CD4-positive, alpha-beta T cell treated with Interleukin-15 for 4 hours (primary cell): ENCODE measurements at places on chromosomes 3 and 15.

DNA sequence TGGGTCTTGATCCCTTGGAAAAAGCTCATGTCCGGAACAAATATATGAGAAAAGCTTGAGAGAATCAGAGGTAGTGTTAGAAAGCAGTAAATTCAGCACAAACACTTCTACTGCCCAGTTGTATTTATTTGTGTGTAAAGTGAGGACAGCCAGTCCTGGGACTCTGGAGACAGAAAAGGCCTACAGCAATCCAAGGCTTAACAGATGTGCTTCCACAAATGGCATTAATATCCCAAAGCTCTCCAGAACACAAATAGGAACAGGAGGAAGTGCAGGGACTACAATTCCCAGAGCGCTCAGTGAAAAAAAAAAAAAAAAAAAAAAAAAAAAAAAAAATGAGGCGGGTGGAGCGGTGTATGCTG is 390 bp upstream of the AP2M1 start:
- DNase-seq = no peak

GRCh38 chr15:59550956-59551355 is 60.6 kb upstream of the GCNT3 start:
- no peak for DNase-seq

DNA sequence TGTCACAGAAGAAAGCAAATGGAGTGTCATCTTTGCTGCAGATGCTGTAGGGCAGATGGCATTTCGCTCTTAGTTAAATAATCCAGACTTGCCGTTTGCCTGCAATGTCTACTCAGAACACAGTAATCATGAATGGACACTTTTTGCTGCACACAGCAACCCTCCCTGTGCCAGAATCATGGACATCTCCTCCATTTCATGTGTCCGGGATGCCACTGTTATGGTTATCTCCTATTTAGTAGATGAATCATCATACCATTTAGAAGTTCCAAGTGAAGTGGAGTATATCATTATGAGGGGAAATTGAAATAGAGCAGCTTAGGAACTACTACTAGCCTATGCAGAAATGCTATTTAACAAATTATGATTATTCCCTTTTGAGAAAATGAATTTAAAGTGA is 118.5 kb downstream of the DUT start:
- no peak for DNase-seq

- no peak for DNase-seq
Measured at GRCh38 chr3:64432870-64433269, 207.6 kb upstream of the PRICKLE2 start.

- no peak for DNase-seq
Measured at GRCh38 chr3:95751509-95751908, 1062.9 kb upstream of the EPHA6 start.

GRCh38 chr3:68787106-68787626 is 145.2 kb downstream of the TAFA4 start:
- no peak for DNase-seq

- DNase-seq = no peak
Measured at GRCh38 chr3:134801204-134801958, 6.3 kb downstream of the EPHB1 start.

- DNase-seq = no peak
Measured at GRCh38 chr3:35966629-35967464, 327.5 kb downstream of the ARPP21 start.

GRCh38 chr15:97517737-97518136 is 442.8 kb upstream of the ARRDC4 start:
- DNase-seq = no peak

DNA sequence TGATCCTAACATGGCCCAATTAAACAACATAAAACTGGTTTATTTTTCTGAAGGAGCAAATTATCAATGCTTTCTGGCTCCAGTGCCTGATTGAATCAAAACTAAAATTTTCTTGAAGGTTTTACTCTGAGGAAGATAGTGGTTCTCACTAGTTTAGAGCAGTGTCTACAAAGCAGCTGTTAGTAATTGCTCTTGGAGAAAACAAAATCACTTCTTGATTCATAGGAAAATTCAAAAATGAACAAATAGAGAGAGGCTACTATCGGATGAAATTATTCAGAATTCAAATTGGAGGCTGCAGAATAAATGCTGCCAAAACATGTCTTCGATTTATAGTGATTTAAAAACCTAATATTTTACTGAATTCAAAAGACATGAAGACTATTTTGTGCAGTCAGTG is 15.1 kb upstream of the RIOX2 start:
- no peak for DNase-seq

DNA sequence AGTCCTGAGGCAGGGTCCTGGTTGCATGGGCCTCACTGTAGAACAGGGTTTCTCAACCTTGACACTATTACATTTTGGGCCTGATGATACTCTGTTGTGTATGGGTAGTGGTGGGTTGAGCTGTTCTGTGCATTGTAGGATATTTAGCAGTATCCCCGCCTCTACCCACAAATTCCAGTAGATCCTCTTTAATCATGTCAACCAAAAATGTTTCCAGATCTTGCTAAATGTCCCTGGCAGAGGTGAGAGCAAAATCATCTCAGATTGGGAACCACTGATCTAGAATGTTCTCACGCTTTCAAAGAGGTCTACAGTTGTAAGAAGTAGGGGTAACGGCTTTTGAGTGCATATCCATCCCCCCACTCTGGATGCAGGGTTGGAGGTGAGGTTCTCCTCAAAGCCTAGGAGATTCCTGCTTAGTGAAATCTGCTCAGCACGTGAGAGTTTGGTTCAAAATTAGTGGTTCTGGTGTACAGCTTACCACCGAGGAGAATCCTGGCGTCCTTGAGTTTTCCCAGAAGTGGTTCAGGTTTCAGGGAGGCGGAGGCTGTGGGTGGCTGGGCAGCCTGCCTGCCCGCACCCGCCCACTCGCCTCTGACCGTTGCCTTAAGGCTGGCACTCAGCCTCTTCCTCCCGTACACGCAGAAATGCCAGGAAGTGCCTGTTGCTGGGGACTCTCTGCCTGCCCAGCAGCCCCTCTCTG is 5.3 kb downstream of the ACVR2B start:
- no peak for DNase-seq

DNA sequence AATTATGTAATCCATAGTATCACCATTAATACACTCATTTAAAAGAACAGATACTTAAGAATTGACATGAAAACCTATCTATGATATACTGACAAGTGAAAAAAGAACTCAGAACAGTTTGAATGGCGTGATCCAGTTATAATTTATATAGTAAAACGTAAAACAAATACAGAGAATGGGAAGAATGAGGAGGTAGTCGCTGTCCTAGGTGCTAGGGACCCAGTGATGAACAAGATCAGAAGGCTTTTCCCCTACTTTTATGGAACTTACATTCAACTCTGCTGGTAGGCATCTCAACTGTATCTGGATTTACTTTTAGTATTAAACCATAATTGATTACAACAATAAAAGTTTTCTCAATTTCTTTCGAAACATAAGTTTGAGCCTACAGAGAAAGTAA is 31.8 kb downstream of the GSK3B start:
- DNase-seq = no peak

- DNase-seq = no peak
Measured at GRCh38 chr15:38195191-38195901, 57.3 kb upstream of the SPRED1 start.

- no peak for DNase-seq
Measured at GRCh38 chr3:133209871-133210550, 171.8 kb downstream of the TMEM108 start.

GRCh38 chr15:35926007-35926380 is 380.0 kb upstream of the DPH6 start:
- no peak for DNase-seq

- no peak for DNase-seq
Measured at GRCh38 chr3:17357035-17357710, 385.3 kb downstream of the TBC1D5 start.

DNA sequence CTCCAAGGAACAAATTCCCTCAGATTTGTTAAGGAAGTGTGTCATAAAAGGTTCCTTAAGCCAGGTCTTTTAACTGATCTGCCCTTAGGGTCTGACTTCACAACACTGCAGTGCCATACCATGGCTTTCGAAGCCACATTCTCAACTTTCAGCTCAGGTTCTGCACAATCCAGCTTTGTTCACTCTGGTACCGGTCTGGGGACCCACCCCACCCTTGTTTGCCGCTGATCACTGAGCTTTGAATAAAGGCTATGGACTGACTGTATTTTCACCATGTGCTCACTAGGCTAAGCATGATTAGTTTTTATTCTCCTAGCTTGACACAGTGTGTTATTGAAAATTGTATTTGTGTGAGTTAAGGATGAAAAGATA is 15.9 kb downstream of the SNX1 start:
- DNase-seq = no peak

DNA sequence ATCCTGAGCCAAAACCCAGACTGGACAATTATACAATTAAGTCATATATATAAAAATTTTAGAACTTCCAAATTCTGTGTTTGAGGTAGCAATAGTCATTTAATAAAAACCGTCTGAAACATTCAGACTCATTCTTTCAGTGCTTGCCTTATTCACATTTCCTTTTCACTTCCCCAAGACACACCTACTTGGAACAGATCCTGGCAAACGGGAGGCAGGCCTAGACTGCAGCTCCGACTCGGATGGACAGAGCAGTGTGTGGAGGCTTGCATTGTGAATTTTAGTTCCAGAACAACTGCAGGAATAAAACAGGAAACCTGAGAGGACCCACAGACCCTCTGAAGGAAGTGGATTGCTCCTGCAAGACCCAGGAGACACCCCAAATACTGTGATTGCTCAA is 341.4 kb downstream of the CNTN3 start:
- no peak for DNase-seq

GRCh38 chr3:131223373-131224289 is 157.9 kb upstream of the NUDT16 start:
- DNase-seq = no peak

- no peak for DNase-seq
Measured at GRCh38 chr3:124579641-124580040, 150.6 kb upstream of the UMPS start.

DNA sequence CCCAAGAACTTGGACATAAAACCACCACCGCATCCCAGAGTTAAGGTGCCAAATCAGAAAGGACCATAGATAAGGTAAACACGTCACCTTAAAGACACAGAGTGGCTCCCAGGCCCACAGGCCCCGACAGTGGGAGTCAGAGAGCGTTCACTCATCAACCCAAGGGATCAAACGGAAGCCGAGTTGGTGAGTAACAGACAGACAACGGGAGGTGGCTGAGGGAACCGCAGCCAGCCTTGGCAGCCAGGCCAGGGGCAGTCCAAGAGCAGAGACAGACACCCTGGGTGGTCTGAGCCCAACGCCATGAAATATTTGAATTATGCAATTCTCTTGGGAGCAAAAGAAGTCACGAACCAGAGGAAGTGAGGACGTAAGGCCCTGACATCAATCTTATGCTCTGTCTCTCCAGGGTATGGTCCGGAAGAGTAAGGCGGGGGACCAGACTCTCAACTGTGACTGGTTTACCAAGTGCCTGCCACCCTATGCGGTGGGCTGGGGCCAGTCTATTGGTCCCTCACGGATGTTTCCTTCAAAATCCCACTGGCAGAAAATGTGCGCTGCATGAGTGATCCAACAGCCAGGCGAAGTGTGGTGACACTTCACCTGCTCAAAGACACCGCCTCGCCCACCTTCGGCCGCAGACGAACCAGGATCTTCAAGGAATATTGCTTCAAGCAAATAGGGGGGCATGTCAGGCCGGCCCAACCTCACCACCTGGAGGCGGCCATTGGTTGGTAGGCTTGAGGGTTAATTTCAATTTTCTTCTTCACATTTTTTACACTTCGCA is 34.3 kb downstream of the TMEM44 start:
- DNase-seq = no peak

GRCh38 chr3:134840459-134840858 is 45.4 kb downstream of the EPHB1 start:
- DNase-seq = no peak

GRCh38 chr3:97691354-97691753 is 73.2 kb upstream of the ARL6 start:
- no peak for DNase-seq

DNA sequence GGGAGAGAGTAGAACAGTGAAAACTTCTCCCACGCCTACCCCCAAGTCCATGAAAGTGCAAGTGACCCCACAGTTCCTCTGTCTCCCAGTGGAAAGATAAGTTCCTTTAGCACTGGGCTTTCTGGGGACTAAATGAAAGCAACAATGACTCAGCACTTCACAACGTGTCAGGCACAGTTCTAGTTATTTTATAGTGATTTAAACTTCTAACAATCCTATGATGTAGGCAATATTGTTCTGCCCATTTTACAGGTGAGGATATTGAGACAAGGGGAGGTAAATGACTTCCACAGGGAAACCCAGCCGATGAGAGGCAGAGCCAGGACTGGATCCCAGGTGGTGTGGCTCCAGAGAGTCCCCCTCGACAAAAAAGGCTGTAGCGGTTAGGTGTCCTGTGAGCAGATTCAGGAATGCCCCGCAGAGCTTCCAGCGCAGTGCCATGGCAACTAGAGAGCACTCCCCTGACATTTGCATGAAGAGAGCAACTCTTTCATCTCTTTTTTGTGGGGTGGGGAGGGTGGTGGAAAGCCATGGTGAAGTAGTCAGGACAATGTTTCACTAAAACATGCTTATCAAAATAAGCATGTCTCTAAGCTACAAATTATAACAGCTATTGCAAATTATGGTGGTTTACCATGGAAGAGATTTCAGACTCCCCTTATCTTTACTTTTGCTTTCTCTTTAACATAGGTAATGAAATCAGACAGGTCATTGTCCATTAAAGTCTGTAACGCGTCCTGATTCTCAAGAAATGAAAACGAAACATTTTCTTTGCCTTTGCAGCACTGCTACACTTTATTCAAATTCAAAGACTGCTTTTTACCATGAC is 62.1 kb downstream of the NR2F2 start:
- DNase-seq = no peak

DNA sequence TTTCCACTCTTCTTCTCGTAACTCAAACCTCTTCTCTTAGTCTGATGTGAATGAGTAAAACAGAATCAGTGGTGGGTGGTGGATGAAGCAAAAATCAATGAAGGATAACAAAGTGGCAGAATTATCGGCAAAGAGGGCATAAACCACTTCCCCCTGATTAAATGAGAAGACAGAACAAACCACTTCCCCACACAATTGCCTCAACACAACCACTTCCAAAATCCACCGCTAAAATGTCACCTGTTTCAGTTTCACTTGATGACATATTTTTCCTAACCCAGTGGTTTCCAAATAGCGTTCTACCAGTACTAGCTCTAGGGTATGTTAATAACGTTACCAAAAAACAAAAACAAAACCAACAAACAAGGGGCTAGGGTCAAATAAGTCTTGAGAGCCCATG is 478.7 kb upstream of the WNT5A start:
- no peak for DNase-seq

GRCh38 chr3:41044523-41044922 is 154.8 kb upstream of the CTNNB1 start:
- DNase-seq = no peak
